ENCODE measurements at places on chromosomes 7 and 10.

DNA sequence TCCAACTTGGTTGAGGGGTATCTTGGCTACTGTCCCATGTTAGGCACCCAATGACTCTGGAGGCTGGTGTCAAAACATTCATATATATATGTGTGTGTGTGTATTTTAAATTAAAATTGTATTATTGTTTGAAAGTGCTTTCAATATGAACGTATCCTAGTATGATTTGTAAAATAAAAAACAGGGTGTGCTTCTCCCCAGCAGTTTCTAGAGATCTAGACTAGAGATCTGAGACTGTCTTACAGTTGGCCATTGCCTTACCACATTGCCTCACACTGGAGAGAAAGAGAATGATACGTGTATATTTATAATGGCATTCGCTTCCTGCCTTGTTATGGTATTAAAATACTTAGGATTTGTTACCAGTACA lies 1.2 kb downstream of the BAG3 start:
- DNase-seq, result peak; percentile 83

- no peak for DNase-seq
These were observed 23.2 kb downstream of the SKAP2 start for GRCh38 chr7:26841003-26841739.

DNA sequence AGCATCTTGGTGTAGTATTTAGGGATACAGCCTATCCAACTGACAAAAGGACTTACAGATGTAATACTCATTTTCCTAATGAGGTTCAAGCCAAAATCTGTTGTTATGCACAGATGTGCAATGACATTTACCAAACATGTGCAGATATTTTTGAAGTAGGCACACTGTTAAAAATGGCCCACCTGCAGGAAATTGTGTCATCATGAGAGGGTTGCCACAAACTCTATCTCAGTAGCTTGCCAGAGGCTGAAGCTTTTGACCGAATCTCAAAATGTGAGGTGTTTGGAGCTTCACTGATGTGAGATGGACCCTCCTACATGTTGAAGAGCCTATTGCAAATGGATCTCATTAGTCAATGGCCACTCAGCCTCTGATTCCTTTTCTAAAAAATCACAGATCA lies 89.7 kb upstream of the CSTF2T start:
- DNase-seq, result no peak

DNA sequence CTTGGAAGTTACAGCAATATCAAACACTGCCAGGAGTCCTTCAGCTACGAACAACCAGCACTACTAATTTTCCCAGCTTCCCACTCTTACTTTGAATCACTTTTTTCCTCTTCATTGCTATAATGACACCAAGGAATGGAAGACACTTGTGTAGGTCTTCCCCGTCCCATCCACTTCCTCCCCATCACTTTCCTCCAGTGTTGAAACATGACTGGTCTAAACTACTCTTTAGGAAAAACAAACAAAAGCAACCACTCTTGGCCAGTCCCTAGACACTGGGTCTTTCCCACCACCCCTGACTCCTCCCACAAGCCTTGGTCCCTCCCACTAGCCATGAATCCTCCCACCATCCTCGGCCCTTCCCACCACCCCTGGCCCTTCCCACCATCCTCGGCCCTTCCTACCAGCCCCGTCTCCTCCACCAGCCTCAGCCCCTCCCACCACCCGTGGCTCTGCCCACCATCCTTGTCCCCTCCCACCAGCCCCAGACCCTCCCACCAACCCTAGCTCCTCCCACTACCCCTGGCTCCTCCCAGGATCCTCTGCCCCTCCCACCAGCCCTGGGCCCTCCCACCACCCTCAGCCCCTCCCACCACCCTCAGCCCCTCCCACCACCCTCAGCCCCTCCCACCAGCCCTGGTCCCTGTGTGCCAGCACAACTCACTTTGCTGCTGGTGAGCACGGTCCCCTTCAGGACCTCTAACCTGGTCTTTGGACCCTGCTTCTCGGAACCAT lies 68.5 kb downstream of the CXCL12 start:
- DNase-seq, result no peak

DNA sequence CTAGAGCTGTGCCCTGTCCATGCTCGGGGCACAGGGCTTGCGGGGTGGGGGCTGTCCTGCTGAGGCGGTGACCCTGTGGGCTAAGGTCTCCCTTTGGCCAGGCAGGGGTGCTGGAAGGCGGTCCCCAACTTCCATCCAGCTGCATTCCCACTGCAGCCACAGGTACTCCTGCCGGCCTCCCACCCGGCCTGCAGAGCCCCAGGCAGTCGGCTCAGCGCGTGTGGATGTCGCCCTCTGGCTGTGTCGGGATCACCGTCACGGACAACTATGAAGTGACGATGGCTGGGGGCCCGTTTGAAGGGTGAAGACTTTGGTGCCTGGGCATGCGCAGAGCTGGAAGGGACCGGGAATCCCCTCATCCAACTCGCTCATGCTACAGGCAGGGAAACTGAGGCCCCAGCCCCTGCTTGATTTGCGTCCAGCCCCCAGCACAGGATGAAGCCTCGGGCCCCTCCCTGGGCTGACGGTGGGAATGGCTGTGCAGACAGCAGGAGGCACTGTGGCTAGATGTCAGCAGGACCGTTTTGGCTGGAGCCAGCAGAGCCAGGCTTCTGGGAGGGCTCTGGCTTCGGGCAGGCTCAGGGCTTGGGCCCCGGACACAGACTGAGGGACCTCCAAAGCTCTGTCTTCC lies 2.3 kb upstream of the TMEM184A start:
- no peak for DNase-seq

DNA sequence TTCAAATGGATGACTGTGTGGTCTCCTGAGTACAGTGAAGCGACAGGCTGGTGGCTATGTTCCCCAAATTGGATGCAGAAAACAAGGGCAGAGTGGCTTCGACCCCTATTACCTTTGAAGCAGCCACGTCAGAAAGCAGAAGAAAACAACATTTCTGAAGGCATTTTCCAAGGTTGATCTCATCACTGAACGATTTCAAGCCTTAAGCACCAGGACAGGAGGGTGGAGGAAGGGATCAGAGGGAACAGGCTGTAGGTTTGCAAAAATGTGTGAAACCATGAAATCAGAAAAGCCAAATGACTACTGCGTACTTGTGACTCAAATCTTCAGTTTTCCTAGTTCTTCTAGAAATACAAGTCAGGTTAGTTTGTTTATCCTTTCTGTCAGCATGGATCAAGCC lies 181.0 kb upstream of the TMEM106B start:
- DNase-seq, result peak; percentile 88

- DNase-seq, result peak; percentile 76
These were observed 10.1 kb downstream of the TBC1D12 start for GRCh38 chr10:94412449-94412848.

- no peak for DNase-seq
These were observed 343 bp upstream of the C10orf71 start for GRCh38 chr10:49298671-49298982.

GRCh38 chr7:128178611-128179010 lies 62.5 kb upstream of the LEP start:
- DNase-seq, result no peak

DNA sequence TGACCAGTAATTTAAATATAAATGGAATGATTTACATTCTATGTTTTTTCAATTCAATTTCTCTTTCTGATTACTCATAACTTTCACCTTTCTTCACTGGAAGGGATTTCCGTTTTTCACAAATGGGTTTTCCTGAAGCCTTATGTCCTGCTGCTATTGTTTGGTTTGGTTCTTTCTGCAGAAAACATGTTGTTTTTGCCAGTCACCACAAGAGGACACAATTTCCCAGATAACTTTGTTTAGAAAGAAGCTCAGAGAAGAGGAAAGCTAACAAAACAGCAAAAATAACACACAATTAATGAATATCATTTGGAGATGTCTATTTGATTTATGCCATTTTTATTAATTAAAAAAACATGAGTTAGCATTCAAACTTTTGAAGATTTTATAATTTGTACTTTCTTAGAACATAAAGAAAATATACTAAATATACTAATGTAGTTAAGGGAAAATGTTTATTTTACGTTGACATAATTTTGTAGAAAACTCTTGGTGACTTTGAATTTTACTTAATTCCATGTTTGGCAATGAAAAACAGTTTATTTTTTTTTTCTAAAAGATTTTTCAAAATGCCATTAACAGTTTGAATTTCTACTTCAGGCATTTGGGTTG lies 4.6 kb upstream of the TWIST1 start:
- peak; percentile 43 for DNase-seq

All from fibroblast of lung (primary cell).